Stimulated activated CD8-positive, alpha-beta memory T cell treated with anti-CD3 and anti-CD28 coated beads, Interleukin-7, amount 100 ng/mL, for 1 hour (primary cell): ENCODE measurements at places on chromosomes 1 and 21.

DNA sequence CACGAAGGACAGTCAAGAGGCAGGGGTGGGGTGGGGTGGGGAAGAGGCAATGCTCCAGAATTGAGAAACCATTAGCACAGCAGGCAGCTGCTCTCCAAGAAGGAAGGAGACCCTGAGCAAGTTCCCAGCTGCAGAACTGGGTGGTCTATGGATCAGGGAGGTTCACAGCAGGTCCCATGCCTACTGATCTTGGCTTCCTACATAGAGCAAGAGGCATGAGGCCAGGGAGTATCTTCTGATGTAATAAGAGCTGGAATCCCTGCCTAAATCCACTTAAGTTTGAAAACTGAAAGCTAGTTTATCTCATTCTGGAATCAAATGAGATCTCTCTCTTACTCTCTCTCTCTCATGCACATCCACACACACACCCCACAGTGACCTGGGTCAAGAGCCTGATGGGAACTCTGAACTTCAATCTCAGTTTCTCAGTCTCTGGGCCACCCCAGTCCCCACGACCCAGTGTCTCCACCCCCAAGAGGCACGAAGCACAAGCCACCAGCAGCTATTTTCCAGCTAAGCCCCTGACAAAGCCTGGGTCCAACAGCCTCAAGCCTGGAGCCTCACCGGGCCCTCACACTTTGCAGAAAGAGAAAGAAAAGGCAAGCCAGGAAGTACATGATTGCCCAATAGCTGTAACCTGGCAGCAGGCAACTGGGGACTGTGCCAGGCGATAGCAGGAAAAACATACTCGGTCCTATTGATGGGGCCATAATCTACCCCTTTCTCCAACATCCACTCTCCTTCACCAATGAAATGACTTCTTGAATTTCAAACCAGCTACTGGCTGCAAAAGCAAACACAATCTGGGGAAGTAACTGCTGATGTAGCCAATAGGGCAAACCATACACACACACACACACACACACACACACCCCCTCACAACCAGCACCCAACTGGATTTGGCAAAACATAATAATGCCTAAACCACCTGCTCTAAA lies 2.2 kb downstream of the NUAK2 start:
- no peak for DNase-seq

GRCh38 chr1:205782627-205783432 lies 7.5 kb upstream of the RAB29 start:
- no peak for DNase-seq

GRCh38 chr21:29349702-29350101 lies 51.0 kb downstream of the BACH1 start:
- DNase-seq: no peak

GRCh38 chr1:5611431-5611830 lies 380.8 kb downstream of the NPHP4 start:
- DNase-seq: no peak

DNA sequence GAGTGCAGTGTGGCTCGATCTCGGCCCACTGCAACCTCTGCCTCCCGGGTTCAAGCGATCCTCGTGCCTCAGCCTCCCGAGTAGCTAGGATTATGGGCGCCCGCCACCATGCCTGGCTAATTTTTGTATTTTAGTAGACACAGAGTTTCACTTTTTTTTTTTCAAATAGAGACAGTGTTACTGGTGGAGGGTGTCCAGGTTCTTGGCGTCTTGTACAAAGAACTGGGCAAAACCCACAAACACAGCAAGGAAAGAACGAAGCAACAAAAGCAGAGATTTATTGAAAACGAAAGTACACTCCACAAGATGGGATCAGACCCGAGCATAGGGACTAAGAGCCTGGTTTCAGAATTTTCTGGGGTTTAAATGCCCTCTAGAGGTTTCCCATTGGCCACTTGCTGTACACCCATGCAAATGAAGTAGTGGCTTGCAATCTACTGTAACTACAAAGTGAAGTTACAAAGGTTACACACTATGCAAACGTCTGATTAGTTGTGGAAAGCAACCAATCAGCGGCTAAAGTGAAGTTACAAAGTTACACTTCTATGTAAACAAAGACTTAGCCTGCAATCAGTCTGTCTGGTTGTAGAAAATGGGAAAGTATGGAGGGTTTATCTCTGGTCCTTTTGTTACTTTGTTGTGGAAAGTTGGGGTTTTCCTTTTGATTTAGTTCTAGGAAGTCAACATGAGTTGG lies 199.1 kb downstream of the DYRK1A start:
- no peak for DNase-seq

DNA sequence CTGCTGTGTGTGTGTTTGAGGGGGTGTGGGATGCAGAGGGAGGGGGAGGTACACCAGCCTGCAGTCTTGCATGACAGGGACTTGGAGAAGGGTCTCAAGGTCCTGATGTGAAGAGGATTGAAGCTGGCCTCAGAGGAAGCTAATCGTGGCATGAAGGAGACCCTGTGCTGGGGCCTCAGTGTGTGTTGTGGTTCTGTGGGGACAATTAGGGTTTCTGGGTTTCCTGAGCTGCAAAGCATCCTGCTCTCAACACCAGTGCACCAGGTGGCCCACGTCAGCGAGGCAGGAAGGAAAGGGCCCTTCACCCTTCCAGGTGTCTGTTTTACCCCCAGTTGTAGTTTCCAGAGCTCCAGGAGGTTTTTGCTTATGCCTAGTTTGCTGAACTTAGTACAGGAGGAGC lies 52.8 kb downstream of the TENT5C start:
- no peak for DNase-seq

DNA sequence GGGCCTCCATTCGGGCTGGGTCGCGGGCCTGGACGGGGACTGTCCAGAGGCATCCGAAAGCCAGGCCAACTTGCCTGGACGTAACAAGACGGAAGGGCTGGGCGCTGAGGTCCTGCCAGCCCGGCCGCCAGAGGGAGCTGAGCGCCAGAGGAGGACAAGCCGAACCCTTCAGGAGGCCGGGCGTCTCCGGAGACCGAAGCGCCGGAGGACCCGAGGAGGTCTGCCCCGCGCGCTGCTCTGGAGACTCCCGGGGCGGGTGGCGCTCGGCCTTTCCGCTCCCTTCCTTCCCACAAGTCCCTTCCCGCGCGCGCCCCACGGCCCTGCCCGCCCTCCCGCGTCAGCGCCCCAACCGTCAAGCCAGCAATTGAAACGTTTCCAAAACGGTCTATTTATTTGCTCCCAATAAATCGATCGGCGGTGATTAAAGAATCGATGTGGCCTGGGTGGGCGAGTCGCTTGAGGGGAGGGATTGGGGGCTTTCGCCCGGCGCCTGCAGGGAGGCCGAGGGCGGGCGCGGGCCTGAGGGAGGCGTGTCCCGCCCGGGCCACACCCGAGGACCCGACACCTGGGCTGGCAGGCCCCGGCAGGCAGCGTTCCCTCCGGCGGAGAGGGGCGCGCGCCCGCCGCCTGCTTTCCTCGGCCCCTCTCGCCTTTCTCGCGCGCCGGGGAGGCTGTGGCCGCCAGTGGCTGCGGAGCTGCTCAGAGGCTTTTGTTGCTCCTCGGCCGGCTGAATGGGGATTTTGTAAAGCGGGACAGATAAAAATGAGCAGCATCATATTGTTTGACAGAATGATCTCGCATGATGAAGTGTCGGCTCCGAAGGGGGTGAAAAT lies 5.2 kb upstream of the FOXD3 start:
- no peak for DNase-seq

GRCh38 chr21:32320726-32321125 lies 22.1 kb downstream of the MRAP start:
- no peak for DNase-seq

GRCh38 chr1:58031416-58031815 lies 515.1 kb downstream of the OMA1 start:
- DNase-seq: no peak

DNA sequence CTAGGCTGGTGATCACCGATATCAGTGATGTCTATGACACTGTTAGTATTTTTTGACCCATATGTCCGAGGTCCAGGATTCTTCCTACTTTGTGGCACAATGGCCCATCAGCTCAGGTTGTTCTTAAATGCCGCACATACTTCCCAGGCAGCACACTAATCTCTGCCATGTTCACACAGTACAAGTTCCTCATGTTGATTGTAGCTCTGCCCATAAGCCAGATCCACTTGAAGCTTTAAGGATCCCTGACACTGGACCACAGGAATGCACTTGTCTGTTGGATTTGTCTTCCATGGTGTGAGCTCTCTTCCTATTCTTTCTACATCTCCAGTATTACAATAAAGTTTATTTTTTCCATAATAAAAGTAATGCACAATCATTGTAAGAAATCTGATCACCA lies 69.5 kb downstream of the DDX20 start:
- no peak for DNase-seq

- no peak for DNase-seq
Measured at GRCh38 chr1:20339811-20340457, 49.3 kb downstream of the VWA5B1 start.

GRCh38 chr1:196538473-196538872 lies 69.8 kb downstream of the KCNT2 start:
- DNase-seq: no peak

GRCh38 chr1:44377925-44378784 lies 23.1 kb upstream of the ERI3 start:
- DNase-seq: no peak

- no peak for DNase-seq
Measured at GRCh38 chr1:16149146-16149545, 6.7 kb downstream of the EPHA2 start.

DNA sequence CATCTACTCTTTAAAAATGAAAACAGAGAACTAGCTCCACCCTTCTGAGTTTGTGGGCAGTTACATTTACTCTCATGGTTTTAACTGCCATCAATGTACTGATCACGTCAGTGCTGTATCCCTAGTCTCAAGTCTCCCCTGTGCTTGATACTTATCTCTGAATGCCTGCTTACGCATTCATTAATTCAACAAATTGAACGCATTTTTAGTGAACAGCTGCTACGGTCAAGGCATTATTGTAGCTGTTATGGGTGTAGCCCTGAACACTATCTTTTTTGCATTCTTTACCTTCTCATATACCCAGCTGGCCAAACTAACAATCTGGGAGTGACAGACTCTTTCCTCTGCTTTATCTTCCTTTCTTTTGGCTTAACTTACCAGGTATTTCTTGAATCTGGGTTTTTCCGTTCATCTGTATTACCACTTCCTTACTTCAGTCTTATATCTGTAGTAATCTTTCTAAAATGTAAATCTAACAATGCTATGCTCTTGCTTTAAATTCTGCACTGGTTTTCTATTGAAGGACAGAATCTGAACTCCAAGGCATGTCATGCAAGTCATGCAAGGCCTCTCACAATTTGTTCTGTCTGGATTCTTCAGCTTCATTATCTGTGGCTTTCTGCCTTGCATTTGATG lies 33.3 kb downstream of the SMG7 start:
- DNase-seq: no peak

- DNase-seq: no peak
Measured at GRCh38 chr1:24096009-24096738, 15.8 kb downstream of the MYOM3 start.

DNA sequence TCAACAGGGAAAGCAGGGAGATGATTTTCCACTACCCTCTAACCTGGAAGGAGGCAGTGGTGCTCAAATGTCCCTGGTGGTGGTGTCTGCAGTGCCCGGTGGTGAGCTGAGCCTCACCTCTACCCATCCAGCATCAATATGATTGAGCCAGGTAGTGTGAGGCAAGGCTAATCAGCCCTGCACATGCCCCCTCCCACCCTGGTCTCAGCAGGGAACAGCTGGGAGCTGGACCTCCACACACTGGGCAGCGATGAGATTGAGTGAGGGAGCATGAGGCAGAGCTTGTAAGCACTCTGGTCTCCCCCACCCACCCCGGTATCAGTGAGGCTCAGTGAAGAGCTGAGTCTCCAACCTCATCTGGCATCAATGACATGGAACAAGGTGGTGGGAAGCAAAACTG lies 634.3 kb downstream of the PTPRU start:
- no peak for DNase-seq

GRCh38 chr1:166905900-166906299 lies 29.8 kb upstream of the TADA1 start:
- no peak for DNase-seq

DNA sequence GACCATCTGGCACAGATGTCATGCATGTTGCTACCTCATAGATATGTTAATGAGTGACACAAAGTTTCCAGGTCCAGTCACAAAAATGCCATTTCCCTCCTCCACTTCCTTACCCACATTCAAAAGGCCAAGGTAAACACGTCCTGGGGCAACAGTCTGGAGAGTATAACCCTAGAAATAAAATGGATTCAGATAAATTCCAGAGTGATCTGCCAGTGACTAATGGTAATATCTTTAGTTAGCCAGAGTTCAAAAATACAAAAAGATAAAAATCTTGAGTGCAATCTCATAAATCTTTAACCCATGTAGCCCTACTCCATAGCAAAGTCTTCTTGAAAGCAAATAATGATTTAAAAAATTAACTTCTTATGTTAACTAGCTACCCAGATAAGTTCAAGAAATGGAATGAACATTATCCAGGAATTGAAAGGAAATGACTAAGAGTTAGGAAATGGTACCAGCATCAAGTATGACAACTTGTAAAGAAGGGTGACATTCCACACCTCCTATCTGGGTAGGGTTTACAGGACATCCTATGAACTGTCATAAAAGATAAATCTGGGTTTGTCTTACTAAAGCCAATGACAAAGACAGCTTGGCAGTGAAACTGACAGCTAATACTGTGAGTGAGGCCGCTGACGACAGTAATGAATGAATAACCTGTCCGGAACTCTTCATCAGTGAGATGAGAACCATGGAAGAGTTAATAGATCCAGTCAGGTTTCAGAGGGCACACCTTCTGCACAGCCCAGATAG lies 18.1 kb downstream of the RGS2 start:
- no peak for DNase-seq

GRCh38 chr1:219124163-219124562 lies 49.5 kb upstream of the LYPLAL1 start:
- DNase-seq: no peak
